ENCODE measurements at places on chromosomes 1 and 21. TPM values are rescaled to one million over a fixed set of nuclear protein-coding genes. Genes with fewer than 3 reads are reported as not detected.

DNA sequence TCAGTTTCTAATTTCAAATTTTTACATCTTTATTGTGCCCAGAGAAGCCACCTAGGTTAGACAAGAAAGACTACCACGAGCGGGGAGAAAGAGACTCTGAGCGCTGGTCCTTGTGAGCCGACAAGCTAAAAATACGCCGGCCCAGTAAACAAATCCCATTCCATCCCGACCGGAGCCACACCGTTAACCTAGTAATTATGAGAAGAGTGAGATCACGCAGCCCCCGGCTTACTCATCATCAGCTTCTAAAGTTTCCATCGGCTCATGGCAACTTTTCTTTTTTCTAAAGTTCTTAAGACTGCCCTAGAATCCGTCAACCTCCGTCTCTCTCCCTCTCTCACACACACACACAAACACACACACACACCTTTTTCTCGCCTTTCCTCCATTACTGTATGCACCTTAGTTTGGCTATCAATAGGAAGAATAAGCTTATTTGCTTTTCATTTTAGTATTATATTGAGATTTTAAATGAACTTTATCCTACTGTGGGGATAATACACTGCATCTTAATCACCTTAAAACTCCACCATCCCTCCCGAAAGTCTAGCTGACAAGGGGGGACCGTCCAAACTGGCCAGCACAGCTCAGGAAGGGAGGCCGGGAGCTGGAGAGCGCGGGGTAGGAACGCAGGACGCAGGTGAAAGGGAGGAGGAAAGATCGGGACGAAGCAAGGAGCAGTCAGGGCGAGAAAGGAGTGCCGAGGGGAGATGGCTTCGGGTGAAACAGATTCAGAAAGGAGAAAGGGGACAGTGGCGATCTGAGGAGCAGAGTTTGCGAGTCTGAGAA is 728 bp downstream of the OTUD7B start:
- H3K4me1 ChIP-seq: no peaks in the 10 kb centered on the region
- H3K4me3 ChIP-seq: peak overlapping the region; percentile 97
- peaks cover 10% of the 10 kb centered on the region for H3K36me3 ChIP-seq
- peak; percentile 49 for DNase-seq
- peak overlapping the region; percentile 67 for H3K27ac ChIP-seq
- no peaks in the 10 kb centered on the region for H3K27me3 ChIP-seq

GRCh38 chr1:32768110-32768850 is 48.9 kb downstream of the YARS1 start:
- no peak overlapping the region for H3K4me3 ChIP-seq
- no peak for DNase-seq
- H3K4me1 ChIP-seq: no peaks in the 10 kb centered on the region
- H3K36me3 ChIP-seq: peaks cover 13% of the 10 kb centered on the region

- no peak overlapping the region for H3K4me3 ChIP-seq
- no peak overlapping the region for H3K27ac ChIP-seq
- no peaks in the 10 kb centered on the region for H3K4me1 ChIP-seq
- no peaks in the 10 kb centered on the region for H3K36me3 ChIP-seq
- no peaks in the 10 kb centered on the region for H3K27me3 ChIP-seq
Measured at GRCh38 chr1:160492617-160493016, 30.4 kb downstream of the SLAMF6 start.

DNA sequence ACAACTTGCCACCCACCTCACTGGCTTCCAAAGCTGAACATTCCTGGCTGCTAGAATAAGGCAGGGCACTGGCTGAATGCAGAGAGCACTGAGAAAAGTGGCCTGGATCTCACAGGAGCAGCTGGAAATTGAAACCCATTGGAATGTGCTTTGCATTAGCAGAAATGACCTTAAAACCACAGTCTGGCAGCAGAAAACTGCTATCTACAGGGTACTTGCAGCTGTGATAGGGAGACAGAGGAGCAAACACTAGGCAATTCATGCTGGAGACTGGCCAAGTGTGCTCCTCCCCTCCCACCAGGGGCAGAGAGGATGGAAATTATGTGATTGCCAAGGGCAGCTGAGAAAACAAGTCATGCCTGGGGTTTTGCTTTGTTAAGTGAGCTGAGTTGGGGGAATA is 47.2 kb downstream of the HSD3B1 start:
- no peaks in the 10 kb centered on the region for H3K36me3 ChIP-seq
- H3K4me3 ChIP-seq: no peak overlapping the region
- no peaks in the 10 kb centered on the region for H3K27me3 ChIP-seq
- no peak overlapping the region for H3K27ac ChIP-seq
- no peak for DNase-seq

DNA sequence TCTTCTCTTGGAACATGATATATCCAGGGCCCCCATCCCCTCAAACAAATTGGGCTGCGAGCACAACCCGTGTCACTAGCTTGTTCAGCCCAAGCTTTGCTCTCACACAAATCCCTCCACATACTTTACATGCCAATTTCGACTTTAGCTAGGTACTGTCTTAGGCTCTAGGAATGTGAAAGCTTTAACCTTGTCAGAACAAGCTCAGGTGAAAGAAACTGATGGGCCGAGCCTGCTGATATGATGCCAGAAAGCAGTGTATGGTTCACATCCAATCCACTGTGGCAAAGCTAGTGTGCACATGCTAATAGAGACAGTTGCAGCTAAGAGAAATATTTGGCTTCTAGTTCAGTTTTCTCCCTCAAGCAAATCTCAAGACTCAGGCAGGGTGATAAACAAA is 79.5 kb downstream of the TNFSF18 start:
- H3K27ac ChIP-seq: no peak overlapping the region
- no peaks in the 10 kb centered on the region for H3K36me3 ChIP-seq
- no peak for DNase-seq
- no peaks in the 10 kb centered on the region for H3K27me3 ChIP-seq

DNA sequence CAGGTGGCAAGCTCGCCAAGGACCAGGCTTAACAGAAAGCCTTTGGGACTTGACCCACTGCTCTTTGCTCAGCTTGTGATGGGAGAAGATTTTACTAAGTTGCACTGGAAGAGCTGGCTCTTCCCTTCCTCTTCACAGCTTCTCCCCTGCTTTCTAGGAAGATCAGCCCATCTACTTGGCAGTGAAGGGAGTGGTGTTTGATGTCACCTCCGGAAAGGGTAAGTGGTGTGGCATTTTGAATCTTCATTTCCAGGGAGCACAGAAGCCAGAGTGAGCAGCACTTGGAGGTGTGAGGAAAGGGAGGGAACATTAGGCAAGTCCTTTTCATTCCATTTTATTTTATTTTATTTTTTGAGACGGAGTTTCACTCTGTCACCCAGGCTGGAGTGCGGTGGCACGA is 9.7 kb downstream of the NENF start:
- no peak overlapping the region for H3K4me3 ChIP-seq
- H3K4me1 ChIP-seq: no peaks in the 10 kb centered on the region
- H3K36me3 ChIP-seq: peaks cover 2% of the 10 kb centered on the region
- no peaks in the 10 kb centered on the region for H3K27me3 ChIP-seq

GRCh38 chr1:103496014-103496635 is 29.4 kb upstream of the RNPC3 start:
- H3K4me1 ChIP-seq: no peaks in the 10 kb centered on the region
- no peak overlapping the region for H3K27ac ChIP-seq
- no peaks in the 10 kb centered on the region for H3K27me3 ChIP-seq
- no peak overlapping the region for H3K4me3 ChIP-seq
- H3K36me3 ChIP-seq: no peaks in the 10 kb centered on the region
- no peak for DNase-seq

GRCh38 chr1:37153116-37154100 is 119.1 kb upstream of the GRIK3 start:
- H3K27ac ChIP-seq: no peak overlapping the region
- no peaks in the 10 kb centered on the region for H3K4me1 ChIP-seq
- H3K4me3 ChIP-seq: no peak overlapping the region
- no peaks in the 10 kb centered on the region for H3K36me3 ChIP-seq
- DNase-seq: no peak

DNA sequence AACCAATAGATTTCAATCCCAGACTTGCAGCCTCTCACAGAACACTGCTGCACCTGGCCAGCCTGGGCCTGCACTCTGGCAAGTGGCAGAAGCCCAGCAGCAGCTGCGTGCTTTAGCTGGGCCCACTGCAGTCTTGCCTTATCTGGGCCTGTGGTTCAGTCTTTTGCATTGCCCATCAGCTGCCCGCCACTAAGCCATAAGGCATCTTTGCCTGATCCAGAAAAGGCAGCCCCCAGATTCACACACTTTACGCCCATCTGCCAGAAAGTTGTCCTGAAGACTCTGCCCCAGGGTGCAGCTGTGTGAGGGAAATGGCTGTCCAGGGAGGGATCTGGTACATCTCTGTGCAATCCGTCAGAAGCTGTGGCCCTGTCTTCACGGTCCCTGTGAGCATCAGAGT is 217.0 kb downstream of the DNAH14 start:
- H3K4me1 ChIP-seq: peaks cover under 1% of the 10 kb centered on the region
- no peaks in the 10 kb centered on the region for H3K27me3 ChIP-seq
- DNase-seq: peak; percentile 44
- H3K4me3 ChIP-seq: no peak overlapping the region
- H3K27ac ChIP-seq: no peak overlapping the region

- H3K4me3 ChIP-seq: no peak overlapping the region
- H3K4me1 ChIP-seq: no peaks in the 10 kb centered on the region
- no peaks in the 10 kb centered on the region for H3K36me3 ChIP-seq
- no peak overlapping the region for H3K27ac ChIP-seq
Measured at GRCh38 chr1:182210417-182210816, 148.9 kb upstream of the ZNF648 start.

- no peaks in the 10 kb centered on the region for H3K4me1 ChIP-seq
- DNase-seq: no peak
- no peak overlapping the region for H3K27ac ChIP-seq
- no peaks in the 10 kb centered on the region for H3K27me3 ChIP-seq
Measured at GRCh38 chr1:70509996-70510876, 99.2 kb downstream of the CTH start.

GRCh38 chr21:42836402-42836666 is 43.0 kb downstream of the WDR4 start:
- no peak overlapping the region for H3K27ac ChIP-seq
- H3K4me1 ChIP-seq: peaks cover 4% of the 10 kb centered on the region
- no peaks in the 10 kb centered on the region for H3K27me3 ChIP-seq
- DNase-seq: no peak

DNA sequence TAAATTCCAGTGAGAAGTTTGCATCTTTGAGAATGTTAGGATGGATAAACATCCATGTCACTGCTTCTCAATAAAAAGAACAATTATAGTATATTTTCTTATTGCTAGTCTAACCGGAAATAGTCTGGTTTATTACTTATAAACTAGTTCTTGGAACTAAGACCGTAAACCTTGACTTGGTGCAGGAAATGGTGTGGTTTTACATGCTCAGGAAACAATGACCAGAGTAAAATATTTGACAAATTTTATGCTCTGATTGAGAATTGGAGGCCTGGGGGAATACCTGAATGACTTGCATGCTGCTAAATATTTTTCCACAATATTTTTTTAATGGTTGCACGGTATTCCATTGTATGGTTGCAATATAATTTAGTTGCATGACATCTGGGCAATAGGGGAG is 76.3 kb downstream of the XCL2 start:
- no peak overlapping the region for H3K27ac ChIP-seq
- no peak overlapping the region for H3K4me3 ChIP-seq
- H3K36me3 ChIP-seq: no peaks in the 10 kb centered on the region
- H3K4me1 ChIP-seq: peaks cover 8% of the 10 kb centered on the region

DNA sequence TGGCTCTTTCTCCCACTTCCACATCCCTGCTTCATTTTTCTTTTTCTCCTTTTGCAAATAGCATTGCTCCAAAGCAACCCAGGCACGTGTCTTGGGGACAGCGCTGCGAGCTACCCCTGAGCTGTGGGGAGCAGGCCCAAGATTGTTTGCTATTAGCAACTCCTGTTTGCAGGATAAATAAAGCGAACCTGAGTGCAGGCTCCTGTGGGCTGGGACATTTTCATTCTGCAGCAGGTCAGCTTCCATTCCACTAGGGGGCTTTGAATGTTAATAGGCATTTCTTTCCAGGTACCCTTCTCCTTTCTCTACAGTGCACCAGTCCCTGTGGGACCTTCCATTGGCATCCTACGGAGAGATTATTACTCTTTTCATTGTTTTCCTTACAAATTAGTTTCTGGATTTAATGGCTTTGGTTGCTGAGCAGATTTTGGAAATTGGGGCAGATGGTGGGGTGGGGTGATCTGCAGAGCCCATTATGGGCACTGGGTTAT is 54.0 kb downstream of the OLFML3 start:
- H3K27ac ChIP-seq: peak overlapping the region; percentile 77
- peak; percentile 72 for DNase-seq
- peaks cover 20% of the 10 kb centered on the region for H3K4me1 ChIP-seq
- no peak overlapping the region for H3K4me3 ChIP-seq
- no peaks in the 10 kb centered on the region for H3K36me3 ChIP-seq
- no peaks in the 10 kb centered on the region for H3K27me3 ChIP-seq

DNA sequence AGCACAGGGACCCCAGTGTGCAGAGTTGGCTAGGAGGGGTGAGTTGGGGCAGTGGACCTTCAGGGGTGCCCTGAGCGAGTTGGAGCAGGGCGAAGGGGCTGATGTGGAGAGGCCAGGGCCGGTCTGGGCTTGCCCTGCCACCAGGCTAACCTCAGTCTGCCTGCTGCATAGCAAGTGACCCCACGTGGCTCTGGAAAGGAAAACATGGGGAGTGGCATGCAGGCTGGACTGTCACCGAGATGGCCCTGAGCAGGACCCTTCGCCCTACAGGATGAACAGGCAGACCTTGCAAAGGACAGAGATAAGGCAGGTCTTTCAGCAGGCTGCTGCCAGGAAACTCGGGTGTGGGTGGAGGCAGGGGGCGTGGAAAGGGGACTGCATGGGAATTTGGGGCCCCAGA is 51.5 kb downstream of the FOXO6 start:
- H3K4me1 ChIP-seq: no peaks in the 10 kb centered on the region
- no peak overlapping the region for H3K4me3 ChIP-seq
- DNase-seq: no peak
- H3K36me3 ChIP-seq: no peaks in the 10 kb centered on the region
- H3K27ac ChIP-seq: no peak overlapping the region

Gene DNM3
- 3.3 TPM for total RNA-seq

Gene RHD
- total RNA-seq: 1.6 TPM

Gene TOMM20
- total RNA-seq: 191 TPM

Gene AMPD2
- 63.0 TPM for total RNA-seq

Gene LCE1B
- not detected for total RNA-seq

Gene NOTCH2NLA
- total RNA-seq: 9.9 TPM

Gene KRTAP6-3
- not detected for total RNA-seq

Gene LCE6A
- total RNA-seq: not detected

Gene ACAP3
- total RNA-seq: 41.4 TPM

Gene CCDC18
- total RNA-seq: 19.5 TPM

All from H9 (cell line).